SJSA1 (cell line): ENCODE measurements at places on chromosomes 5 and 9.

DNA sequence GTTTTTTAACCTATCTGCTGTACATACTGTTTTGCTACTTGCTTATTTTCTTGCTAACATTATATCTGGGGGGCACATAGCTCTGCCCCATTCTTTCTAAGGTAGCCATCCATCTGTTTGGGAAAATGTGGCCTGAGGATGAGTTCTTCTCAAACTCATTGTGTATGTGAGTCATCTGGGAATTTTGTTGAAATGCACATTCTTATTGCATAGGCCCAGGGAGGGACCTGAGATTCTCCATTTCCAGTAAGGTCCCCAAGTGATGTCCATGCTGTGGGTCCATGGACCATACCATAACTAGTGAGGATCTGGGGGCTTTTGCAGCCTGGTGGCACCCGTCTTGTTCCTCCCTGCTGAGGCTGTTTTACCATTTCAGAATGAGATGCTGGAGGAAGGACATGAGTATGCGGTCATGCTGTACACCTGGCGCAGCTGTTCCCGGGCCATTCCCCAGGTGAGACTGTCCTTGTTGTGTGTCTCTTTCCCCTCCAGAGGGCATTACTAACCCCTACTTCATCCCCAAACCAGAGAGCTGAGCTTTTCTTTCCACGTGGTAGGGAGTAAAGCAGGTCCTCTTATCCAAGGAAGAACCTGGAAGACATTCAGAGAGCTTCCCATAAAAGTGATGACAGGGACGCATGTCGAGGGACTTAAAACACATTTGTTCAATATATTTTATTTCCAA lies 28.6 kb downstream of the CYFIP2 start:
- no peak for DNase-seq

- no peak for DNase-seq
Measured at GRCh38 chr5:178469975-178470759, 120.0 kb downstream of the COL23A1 start.

GRCh38 chr5:168877132-168877892 lies 298.1 kb upstream of the PANK3 start:
- DNase-seq = no peak

DNA sequence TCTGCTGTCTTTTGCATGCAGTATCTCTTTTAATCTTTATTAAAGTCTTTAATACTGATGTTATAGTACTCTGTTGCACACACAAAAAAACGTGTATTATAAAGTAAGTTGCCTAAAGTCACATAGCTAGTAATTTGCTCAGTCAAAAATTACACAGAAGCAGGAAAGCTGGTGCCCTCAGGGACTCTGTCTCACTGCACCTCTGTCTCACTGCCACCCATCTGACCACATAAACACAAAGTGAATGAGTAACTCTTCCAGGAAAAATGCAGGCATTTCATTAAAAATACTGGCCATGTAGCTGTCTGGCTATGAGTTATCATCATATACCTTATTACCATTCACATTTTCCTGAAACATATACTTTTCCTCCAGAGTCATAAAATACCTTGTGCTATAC lies 591.7 kb downstream of the CSNK1G3 start:
- DNase-seq = peak; percentile 65

DNA sequence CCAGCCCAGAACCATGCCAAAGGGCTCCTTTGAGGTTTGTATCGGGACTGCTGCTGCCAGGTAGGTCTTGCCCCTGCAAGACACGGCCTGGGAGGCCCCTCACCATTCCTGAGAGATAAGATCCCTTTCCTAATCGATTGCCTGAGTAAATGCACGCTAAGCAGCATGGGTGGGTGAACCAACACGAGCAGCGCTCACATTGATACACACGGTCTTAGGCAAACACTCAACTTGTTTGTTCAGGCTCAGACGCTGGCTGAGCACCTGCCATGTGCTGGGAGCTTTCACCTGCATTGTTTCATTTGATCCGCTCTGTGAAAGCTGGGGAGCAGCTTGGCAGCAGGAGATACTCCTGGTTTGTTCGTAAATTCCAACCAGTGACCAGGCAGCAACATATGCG lies 76.9 kb upstream of the NEURL1B start:
- DNase-seq = no peak

DNA sequence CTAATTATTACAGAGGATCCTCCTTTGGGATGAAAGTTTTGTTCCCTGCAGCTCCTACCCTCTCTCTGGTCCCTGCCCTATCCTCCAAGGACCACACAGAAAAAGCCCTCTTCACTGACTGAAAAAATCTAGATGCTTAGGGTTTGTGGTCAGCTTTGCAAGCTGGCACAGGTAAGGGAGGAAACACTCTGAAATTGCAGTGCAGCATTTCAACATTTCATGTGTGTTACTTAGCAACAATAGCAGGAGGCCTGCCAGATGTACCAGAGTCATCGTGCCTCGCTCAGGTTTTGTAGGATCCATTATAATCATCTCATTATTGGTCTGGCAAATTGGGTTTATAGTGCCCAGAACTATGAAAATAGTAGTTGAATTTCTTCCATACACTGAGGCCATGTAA lies 109.5 kb downstream of the PALM2AKAP2 start:
- DNase-seq = no peak

GRCh38 chr5:21058289-21058688 lies 1070.3 kb upstream of the CDH18 start:
- no peak for DNase-seq

DNA sequence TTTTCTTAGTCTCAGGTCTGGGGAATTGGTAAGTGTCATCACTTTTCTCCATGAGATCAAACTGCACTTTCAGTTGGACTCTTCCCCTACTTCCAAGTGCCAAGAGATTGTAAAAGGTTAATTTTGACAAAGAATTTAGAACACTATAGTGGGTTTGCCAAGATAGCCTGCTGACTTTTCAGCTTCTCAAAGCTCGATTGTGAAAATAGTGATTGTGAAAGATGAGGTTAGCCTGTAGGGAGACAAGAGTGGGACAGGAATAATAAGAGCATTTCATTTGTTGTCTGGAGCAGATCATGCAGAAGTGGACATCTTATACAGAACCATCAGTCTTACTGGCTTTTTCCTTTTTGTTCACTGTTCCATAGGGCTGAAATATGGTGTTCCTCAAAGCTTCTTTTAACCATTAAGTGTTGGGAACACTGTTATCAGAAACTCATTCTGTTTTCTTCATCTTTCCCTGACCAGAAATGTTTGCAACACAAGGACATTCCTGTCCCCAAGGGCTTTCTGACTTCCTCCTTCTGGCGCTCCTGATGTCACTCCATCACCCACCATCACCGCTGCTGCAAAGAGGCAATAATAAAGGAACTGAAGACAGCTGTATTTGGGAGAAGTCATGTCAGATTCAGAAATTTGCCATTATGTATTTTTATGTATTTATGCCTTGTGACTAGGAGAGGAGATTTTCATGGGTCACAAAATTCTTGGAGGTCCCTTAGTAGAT lies 11.6 kb upstream of the SPTAN1 start:
- no peak for DNase-seq

DNA sequence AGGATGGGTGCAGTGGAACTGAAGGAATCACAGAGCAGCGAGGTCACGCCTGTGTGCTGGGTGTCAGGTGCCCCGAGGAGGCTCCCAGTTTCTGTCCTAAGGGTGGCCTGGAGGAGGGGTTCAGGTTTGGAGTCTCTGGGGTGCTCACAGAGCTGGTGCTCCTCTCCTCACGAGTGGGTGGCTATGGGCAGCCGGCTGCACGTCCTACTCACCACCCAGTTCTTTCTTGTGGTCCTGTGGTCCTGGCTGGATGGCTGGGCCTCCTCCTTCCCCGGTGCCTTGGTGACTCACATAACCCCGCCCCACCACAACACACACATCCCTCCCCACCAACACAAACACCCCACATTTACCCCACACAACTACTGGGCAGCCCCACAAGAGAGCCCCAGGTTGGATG lies 9.9 kb upstream of the PTGS1 start:
- DNase-seq = no peak

DNA sequence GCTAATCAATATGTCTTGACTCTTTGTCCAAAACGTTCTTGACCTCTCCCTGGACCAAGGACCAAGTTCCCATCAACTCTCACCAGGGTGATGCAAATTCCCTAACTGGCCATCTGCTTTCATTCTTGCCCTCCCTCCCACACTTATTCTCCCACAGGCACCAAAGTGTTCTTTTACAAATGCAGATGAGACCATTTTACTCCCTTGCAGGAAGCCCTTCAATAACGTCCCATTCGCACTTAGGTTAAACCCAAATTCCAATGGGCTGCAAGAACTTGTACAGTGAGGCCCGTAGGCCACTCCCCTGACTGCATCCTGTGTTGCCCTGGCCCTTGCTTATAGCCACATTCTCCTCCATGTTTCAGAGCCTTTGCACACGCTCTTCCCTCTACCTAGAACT lies 7.3 kb downstream of the ARAP3 start:
- no peak for DNase-seq
